ENCODE measurements at places on chromosomes 13 and 19.

- no peak for DNase-seq
Observed at GRCh38 chr19:29645491-29645867, 19.8 kb upstream of the PLEKHF1 start.

DNA sequence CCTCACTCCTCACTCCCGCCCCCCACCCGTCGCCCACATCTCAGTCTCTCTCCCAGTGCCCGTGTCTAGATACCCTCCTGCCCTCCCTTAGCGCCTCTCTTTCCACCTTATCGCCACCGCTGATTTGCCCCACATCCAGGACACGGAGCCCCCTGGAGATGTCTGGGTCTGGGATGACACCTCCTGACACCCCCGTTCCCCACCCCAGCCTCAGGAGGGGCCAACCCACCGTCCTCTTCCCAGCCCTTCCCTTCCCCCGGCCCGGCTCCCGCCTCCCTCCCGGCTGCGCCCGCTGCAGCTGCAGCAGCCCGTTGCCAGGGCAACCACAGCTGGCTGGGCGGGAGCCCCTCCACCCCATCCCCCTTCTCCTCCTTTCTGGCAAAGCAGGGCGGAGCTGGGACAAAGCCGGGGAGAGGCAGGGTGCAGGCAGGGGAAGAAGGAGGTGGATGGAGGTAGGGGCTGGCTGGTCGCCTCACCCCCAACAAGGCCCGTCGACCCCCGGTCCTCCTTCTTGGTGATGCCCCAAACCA lies 13.5 kb downstream of the DPF1 start:
- DNase-seq, result no peak

DNA sequence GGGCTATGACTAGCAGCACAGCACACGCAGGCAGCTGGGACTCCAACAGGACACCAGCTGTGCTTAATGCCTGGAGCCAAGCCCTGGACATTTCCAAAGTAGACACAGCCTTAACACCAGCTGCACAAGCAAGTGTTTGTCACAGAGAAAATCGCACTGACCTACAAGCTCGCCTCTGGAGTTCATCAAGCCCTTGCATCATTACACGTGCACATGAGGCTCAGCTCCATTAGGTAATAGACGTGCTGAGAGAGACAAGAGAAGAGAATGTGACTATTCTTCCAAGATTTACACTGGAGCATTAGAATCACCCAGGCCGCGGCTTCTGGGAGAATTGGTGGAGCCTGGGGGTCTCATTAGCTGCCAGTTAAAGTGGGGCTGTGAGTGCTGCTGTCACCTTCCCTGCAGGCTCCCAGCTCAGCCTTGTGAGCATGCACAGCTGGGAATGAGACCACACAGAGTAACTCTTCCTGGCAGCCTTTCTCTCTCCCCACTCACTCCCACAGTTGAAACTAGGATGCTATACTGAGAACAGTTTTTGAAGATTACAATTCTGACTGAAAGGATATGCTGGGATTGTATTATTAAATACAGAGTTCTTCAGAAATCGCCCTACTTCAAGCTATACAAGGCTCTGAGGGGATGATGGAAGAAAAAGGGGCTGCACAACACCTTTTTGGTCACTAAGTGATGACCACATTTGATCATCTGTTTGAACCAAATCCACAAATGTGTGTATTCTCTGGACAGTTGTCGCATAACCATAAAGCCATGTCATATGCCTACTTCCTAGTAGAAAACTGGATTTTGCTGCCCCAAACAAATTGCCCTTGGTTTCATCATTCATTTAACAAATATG lies 10.5 kb downstream of the STOML3 start:
- no peak for DNase-seq

DNA sequence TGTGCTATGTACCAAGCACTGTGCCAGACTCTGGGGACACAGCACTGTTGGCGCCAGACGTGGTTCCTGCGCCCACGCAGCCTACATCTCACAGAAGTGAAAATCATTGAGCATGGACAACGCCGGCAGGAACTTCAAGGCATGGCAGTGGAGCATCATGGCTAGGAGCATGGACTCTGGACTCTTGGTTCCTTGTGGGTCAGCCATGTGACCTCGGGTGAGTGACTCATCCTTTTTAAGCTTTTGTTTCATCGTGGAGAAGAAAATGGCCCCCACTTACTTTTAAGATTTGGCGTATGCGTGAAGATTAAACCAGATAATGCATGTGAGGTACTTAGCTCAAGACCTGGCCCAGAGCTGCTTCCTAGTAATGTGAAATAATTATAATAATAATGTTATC lies 988.5 kb downstream of the UQCRFS1 start:
- peak; percentile 60 for DNase-seq

DNA sequence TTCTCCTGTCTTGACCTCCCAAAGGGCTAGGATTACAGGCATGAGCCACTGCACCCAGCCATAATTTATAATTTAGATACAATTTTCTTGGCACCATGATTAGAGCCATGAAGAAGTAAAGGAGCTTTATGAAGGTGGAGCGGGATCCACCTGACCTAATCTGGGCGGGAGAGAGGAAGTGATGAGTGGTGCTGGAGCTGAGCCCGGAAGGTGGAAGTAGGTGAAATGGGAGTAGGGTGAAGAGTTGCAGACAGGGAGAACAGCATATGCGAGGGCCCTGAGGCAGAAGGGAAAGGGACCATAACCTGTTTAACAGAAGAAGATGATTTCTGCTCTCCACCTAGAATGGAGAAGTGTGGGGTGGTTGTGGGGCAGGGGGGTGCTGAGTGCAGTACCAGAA lies 4.2 kb downstream of the BLOC1S3 start:
- no peak for DNase-seq

DNA sequence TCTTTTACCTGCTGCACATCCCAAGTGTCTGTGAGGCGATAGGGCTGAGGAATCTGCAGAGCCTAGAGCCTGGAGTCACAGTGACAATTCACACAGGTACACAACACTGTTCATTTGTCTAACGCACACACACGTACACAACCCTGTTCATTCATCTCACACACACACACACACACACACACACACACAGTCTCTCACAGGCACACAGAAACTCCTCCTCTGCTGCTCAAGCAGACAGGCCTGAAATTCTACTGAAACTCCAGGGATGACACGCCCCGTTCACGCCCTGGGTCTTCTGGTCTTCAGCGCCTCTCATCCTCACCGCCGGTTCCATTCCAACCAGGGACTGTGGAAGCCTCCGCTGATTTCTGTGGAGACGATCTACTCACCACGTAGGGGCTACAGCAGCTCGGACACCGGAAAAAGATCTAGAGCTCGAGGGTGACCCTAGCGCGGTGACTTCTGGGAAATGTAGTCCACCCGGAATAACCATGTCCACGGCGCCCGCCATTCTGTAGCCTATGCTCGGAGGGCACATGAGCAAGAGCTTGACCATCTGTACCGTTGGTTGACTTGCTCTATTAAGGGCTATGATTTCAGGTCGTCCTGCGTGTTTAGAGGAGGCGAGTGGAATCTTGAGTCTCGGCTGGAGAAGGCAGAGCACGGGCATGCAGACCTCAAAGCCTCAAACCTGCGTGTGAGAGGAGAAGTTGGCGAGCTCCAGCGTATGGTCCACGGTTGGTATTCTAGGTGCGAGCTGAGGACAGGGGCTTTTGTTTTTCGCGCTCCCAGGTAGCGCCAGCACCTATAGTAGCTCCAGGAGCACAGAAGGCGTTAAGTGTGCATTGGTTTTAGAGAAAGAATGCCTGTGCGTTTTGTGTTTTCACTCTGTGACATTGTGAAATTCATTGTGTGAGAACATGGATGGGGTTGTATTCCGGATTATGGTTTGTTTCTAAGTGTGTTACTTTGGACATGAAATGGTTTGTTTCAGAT lies 33.4 kb downstream of the ZNF45 start:
- DNase-seq, result no peak

- DNase-seq, result no peak
Observed at GRCh38 chr19:30332445-30333234, 39.5 kb upstream of the ZNF536 start.

DNA sequence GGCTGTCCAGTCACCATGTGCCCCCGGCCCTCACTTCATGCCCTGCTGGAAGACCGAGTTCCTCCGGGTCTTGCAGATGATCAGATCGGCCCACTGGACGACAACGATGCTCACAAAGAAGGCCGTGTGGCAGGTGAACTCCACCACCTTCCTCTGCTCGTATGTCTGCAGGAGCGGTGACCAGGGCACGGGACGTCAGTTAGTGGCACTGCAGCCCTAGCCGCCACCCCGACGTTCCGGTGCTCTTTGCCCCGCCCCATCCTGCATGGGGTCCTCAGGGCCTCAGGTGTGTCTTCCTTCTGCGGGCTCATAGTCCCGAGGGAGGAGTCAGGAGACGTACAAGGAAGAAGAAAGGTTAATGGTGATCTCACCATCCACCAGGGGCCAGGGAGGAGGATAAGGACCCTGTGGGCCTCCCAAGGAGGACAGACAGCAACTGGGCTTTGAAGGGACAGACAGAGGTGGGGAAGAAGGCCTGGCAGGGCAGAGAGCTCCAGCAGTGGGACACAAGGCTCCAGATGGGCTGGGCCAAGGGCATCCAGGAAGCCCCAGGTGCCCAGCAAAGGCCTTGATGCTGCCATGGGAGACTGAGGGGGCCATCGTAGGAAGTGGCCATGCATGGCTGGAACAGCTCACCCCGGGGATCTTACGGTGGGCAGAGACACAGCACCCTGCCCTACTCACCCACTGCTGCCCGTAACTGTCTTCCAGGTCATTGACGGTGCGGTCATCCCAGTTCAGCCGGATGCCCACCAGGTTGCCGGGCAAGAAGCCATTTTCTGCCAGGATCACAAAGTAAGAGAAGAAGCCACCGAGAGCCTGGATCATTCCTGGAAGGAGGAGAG lies 9.9 kb upstream of the RABAC1 start:
- DNase-seq, result no peak

DNA sequence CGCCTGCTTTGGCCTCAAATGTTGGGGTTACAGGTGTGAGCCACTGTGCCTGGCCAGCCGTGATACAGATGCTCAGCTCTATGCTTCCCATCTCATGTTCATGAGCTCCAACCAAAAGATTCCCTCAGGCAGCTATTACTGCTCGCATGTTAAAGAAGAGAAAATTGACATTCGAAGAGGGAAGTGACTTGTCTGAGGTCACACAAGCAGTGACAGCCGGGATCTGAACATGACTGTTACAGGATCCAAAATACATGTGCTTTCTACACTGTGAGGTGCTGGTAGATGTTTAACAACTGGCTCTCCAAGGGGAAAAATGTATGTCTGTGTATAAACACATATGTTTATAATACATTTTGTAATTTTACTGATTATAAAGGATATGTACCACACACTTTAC lies 11.3 kb downstream of the FPR1 start:
- no peak for DNase-seq

- DNase-seq, result no peak
Observed at GRCh38 chr13:41302743-41303142, 8.3 kb upstream of the NAA16 start.

GRCh38 chr13:107252428-107252827 lies 684.5 kb upstream of the ARGLU1 start:
- DNase-seq, result no peak

DNA sequence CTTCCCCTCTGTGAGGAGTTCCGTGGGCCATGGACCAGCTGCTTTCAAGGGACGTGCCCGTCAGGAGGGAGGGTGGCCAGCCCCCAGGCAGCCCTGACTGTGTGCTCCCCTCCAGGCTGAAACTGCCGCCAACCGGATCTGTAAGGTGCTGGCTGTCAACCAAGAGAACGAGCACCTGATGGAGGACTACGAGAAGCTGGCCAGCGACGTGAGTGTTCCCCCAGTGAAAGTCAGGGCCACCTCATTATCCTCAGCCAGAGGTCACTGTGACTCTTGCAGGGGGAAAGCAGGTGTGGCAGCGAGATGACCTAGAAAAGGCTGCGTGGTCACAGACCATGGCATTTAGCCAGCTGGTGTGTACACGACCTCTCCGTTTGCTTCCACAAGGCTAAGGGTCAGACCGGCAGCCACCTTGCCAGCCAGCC lies 29.9 kb downstream of the CAPN12 start:
- DNase-seq, result no peak

DNA sequence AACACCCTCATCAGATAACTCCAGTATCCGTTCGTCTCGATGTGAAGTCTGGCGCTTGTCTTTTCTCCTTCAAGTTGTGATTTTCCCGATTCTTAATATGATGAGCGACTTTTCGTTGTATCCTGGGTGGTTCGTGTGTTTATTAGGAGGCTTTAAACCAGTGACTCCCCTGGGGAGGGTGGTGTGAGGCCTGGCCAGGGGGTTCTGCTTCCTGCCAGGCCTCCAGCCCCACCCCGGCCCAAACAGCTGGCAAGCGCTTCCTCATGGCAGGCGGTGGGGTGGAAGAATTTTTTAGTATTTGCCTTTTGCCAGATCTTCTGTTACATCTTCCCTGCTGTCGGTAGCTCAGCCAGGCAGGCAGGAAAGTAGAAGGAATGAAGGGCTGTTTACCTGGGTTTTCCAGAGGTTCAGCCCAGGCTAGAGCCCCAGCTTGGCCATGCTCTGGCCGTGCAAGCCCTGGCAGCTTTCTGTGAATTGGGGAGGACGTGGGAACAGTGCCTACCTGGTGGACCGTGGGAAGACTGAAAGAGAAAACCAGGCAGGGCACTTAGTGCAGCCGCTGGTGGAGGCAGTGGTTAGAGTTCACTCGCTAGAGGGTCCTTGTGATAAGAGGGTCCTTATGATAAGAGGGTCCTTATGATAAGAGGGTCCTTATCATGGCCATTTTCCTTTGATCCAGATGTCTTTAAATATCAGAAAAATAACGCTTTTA lies 37.7 kb upstream of the DCUN1D2 start:
- no peak for DNase-seq

DNA sequence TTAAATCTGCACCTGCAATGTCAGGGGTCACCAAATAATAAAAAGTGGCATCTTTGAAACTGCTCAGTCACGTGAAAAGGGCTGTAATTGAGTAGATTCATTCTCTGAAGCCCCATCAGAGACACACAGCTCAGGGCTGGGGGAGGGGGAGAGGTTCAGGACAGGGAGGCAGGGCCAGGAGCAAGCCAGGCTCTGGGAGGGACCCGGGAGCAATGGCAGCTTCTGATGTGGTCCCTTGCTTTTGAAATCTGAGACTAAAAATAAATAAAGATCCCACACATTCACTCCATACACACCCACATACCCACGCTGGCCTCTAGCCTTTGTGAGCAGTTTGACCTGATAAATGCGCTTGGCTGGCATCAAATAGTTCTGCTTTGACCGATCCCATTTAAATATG lies 32.8 kb downstream of the GSX1 start:
- DNase-seq, result no peak

GRCh38 chr13:28572871-28573270 lies 77.9 kb upstream of the FLT1 start:
- DNase-seq, result no peak

- no peak for DNase-seq
Observed at GRCh38 chr19:17504030-17504429, 7.4 kb upstream of the PGLS start.

DNA sequence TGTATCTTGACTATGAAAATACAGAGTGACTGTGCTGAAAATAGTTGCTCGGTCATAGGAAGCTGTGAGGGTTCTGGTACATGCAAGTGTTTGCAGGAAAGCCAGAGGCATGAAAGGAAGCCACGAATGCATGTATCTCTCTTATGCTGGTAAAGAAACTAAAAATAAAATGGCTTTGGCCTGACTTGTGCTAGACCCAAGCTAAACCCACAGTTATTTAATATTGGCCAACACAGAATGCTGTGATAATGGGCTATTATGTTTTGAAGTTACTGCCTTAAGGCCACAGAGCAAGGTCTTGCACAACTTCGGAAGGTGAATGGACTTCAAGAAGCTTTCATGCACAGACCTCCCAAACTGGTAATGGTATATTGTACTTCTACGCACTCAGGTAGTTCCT lies 518.2 kb upstream of the HTR2A start:
- DNase-seq, result no peak
